A673 (cell line): ENCODE measurements at places on chromosomes 7 and 10.

GRCh38 chr7:103113164-103113563 lies 35.7 kb downstream of the NAPEPLD start:
- H3K27me3 ChIP-seq, result no peaks in the 10 kb centered on the region
- no peaks in the 10 kb centered on the region for H3K4me1 ChIP-seq
- no peak overlapping the region for H3K27ac ChIP-seq
- no peaks in the 10 kb centered on the region for H3K36me3 ChIP-seq
- DNase-seq, result peak; percentile 31
- no peak overlapping the region for H3K4me3 ChIP-seq

GRCh38 chr7:124101173-124101768 lies 68.4 kb upstream of the TMEM229A start:
- H3K27me3 ChIP-seq, result no peaks in the 10 kb centered on the region
- H3K4me1 ChIP-seq, result no peaks in the 10 kb centered on the region
- no peaks in the 10 kb centered on the region for H3K36me3 ChIP-seq
- no peak for DNase-seq
- H3K4me3 ChIP-seq, result no peak overlapping the region

DNA sequence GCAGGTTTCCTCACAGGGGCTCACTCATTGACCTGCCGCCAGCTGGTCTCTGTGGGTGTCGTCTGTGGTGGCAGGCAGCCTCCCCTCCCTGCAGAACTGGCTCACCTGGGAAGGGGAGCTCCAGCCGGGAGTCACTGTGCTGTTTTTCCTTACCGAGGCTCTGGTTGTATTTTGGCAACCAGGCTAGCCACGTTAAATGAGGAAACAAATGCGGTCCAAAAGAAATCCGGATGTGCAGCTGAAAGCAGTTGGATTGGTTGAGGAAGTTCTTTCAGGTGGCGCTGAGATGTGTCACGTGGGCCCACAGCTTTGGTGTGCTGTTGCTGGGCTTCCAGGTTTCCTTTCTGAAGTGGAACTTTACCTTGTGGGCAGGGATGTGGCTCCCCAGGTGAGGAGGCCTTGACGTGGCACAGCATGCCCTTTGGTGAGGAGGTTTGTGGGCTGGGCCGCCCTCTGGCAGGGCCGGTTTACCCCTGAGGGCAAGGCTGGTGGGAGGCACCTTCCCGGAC lies 14.2 kb downstream of the MTURN start:
- no peaks in the 10 kb centered on the region for H3K27me3 ChIP-seq
- H3K4me3 ChIP-seq, result no peak overlapping the region
- no peaks in the 10 kb centered on the region for H3K4me1 ChIP-seq
- no peak for DNase-seq
- H3K27ac ChIP-seq, result no peak overlapping the region

GRCh38 chr7:45665172-45665571 lies 91.0 kb downstream of the ADCY1 start:
- H3K36me3 ChIP-seq, result no peaks in the 10 kb centered on the region
- no peak for DNase-seq
- no peaks in the 10 kb centered on the region for H3K4me1 ChIP-seq
- no peak overlapping the region for H3K4me3 ChIP-seq
- H3K27me3 ChIP-seq, result no peaks in the 10 kb centered on the region

- no peaks in the 10 kb centered on the region for H3K4me1 ChIP-seq
- H3K36me3 ChIP-seq, result no peaks in the 10 kb centered on the region
- DNase-seq, result peak; percentile 94
- H3K4me3 ChIP-seq, result no peak overlapping the region
- H3K27me3 ChIP-seq, result no peaks in the 10 kb centered on the region
These were observed 83.7 kb downstream of the SLC16A9 start for GRCh38 chr10:59625721-59626522.

DNA sequence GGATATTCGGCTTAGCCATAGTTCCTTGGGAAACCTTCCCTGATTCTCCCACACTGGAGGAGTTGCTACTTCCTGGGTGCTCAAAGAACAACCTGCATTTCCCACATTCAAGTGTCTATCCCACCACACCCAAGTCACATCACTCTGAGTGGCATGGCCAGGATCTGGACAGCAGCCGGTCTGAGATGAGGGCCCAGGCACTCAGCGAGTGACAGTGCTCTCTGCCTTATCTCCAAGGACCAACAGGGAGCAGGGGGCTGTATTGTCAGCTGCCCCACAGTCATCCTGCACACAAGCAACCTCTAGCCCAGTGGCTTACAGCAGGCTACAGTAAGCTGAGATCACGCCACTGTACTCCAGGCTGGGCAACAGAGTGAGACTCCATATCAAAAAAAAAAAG lies 16.1 kb upstream of the SLC18A3 start:
- H3K36me3 ChIP-seq, result no peaks in the 10 kb centered on the region
- H3K27ac ChIP-seq, result no peak overlapping the region
- no peaks in the 10 kb centered on the region for H3K4me1 ChIP-seq
- DNase-seq, result no peak
- no peak overlapping the region for H3K4me3 ChIP-seq
- no peaks in the 10 kb centered on the region for H3K27me3 ChIP-seq

GRCh38 chr7:50446542-50446960 lies 3.6 kb downstream of the FIGNL1 start:
- peaks cover 12% of the 10 kb centered on the region for H3K4me1 ChIP-seq
- no peak overlapping the region for H3K27ac ChIP-seq
- peaks cover 33% of the 10 kb centered on the region for H3K36me3 ChIP-seq
- no peak for DNase-seq

- H3K27ac ChIP-seq, result no peak overlapping the region
- H3K4me1 ChIP-seq, result no peaks in the 10 kb centered on the region
- DNase-seq, result no peak
- no peak overlapping the region for H3K4me3 ChIP-seq
- no peaks in the 10 kb centered on the region for H3K36me3 ChIP-seq
These were observed 221.3 kb upstream of the TCERG1L start for GRCh38 chr10:131532745-131533341.

- no peaks in the 10 kb centered on the region for H3K36me3 ChIP-seq
- no peaks in the 10 kb centered on the region for H3K27me3 ChIP-seq
- H3K4me3 ChIP-seq, result no peak overlapping the region
These were observed 71.1 kb upstream of the CUX1 start for GRCh38 chr7:101746314-101746713.

DNA sequence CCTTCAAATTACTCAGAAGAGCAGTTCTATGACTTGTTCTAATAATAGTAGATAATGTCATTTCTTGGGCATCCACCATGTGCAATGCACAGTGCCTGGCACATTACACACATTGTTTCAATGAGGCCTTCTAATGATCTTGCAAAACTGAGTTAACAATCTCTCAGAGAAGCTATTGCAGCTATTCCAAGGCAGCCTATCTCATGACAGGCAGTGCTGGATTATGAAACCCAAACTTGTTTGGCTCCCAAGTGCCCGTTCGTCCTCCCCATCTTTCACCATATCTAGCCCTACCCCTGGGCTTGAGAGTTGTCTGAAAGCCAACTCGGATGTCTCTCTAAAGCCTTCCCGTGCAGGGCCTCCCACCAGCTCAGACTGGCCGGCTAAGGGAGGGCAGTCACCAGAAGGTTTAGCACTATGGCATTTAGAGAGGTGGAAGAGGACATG lies 405.1 kb downstream of the PLXNA4 start:
- H3K4me3 ChIP-seq, result no peak overlapping the region
- peaks cover 32% of the 10 kb centered on the region for H3K27me3 ChIP-seq
- H3K27ac ChIP-seq, result no peak overlapping the region
- DNase-seq, result no peak
- H3K36me3 ChIP-seq, result no peaks in the 10 kb centered on the region

DNA sequence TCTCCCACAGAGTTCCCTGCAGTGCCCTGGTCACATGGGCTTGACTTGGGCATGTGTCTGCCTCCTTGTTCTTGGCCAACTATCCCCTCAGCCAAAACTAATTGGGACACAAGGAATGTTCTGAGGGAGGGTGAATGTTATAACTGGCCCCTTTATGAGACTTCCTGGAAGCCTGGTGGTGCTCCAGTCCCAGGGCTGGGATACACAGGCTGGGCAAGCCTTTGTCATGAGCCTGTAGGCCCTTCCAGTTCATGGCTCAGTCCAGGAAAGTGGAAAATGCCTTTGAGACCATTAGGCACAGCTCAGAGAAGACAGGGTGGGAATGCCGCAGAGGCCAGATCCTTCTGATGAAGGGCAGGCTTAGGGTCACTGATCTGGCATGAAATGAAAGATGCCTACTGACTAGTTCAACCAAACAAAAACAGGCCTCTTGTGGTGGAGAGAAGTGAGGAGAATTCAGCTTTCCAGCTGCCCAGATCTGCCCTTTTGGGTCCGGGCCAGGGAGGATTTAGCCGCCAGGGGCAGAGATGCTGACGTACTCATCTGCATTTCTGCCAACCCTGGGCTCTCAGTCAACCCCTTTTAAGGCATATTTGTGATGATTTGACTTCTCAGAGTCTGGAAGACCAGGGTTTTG lies 961.5 kb downstream of the KCNMA1 start:
- peaks cover 18% of the 10 kb centered on the region for H3K27me3 ChIP-seq
- no peak for DNase-seq
- no peak overlapping the region for H3K27ac ChIP-seq

GRCh38 chr10:89975771-89976170 lies 274.4 kb downstream of the KIF20B start:
- peaks cover 49% of the 10 kb centered on the region for H3K27me3 ChIP-seq
- no peak overlapping the region for H3K4me3 ChIP-seq
- H3K36me3 ChIP-seq, result no peaks in the 10 kb centered on the region
- no peak overlapping the region for H3K27ac ChIP-seq
- no peaks in the 10 kb centered on the region for H3K4me1 ChIP-seq
- no peak for DNase-seq

GRCh38 chr10:18179891-18180290 lies 39.7 kb downstream of the CACNB2 start:
- no peaks in the 10 kb centered on the region for H3K27me3 ChIP-seq
- H3K4me3 ChIP-seq, result peak overlapping the region; percentile 13
- H3K27ac ChIP-seq, result peak overlapping the region; percentile 6
- peak; percentile 61 for DNase-seq
- peaks cover 27% of the 10 kb centered on the region for H3K4me1 ChIP-seq
- peaks cover 20% of the 10 kb centered on the region for H3K36me3 ChIP-seq

DNA sequence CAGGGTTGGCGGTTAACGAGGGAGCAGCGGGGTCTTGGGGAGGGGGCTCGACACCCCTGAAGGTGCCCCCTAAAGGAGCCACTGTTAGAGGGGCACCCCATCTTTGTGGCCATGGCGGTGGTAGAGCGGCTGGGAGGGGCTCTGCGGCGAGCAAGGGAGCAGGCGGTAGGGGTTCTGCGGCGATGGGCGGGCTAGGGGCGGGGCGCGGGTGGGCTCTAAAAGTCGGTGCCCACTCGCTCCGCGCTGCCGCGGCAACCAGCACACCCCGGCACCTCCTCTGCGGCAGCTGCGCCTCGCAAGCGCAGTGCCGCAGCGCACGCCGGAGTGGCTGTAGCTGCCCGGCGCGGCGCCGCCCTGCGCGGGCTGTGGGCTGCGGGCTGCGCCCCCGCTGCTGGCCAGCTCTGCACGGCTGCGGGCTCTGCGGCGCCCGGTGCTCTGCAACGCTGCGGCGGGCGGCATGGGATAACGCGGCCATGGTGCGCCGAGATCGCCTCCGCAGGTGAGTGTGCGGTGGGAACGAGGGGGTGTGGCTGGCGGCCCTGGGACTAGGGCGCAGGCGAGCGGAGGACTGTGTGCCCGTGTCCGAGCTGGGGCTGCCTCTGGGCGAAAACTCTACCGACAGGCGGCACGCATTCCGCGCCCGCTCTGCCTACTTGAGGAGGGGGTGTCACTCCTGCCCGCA lies at the start of gene MEST:
Gene MEST (plus strand): TSS at position 245 of the 682 bp plus-strand sequence. CDS start 229 bp downstream, at position 474.
- H3K4me3 ChIP-seq, result peak within 1 kb of the TSS; percentile 56
- DNase-seq, result peak; percentile 65
- peaks cover 3% of the 10 kb centered on the region for H3K4me1 ChIP-seq
- no peaks in the 10 kb centered on the region for H3K36me3 ChIP-seq
- H3K27me3 ChIP-seq, result no peaks in the 10 kb centered on the region

GRCh38 chr7:115953592-115954255 lies 76.8 kb downstream of the TFEC start:
- H3K27ac ChIP-seq, result no peak overlapping the region
- no peak overlapping the region for H3K4me3 ChIP-seq
- no peak for DNase-seq
- H3K4me1 ChIP-seq, result no peaks in the 10 kb centered on the region
- no peaks in the 10 kb centered on the region for H3K27me3 ChIP-seq
- no peaks in the 10 kb centered on the region for H3K36me3 ChIP-seq

DNA sequence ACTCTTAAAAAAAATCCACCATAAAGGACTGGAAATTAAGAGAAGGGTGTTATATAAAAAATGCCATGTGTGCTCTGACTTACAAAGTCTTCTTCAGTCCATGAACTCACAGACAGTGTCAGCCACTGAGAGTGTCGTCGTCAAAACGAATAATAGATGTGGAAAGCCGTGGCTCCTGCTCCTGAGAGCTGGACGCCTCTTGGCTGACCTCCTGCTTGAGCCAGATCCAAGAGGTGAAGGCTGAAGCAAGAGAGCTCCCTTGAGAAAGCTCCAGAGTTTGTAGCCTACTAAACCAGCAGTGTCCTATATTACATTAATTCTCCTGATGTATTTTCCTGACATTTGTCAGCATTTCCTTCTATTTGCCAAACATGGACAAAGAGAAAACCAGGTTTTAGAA lies 234.3 kb upstream of the C7orf33 start:
- no peak for DNase-seq
- no peak overlapping the region for H3K4me3 ChIP-seq
- H3K27ac ChIP-seq, result no peak overlapping the region
- H3K4me1 ChIP-seq, result no peaks in the 10 kb centered on the region
- no peaks in the 10 kb centered on the region for H3K27me3 ChIP-seq
- H3K36me3 ChIP-seq, result no peaks in the 10 kb centered on the region

GRCh38 chr7:8271960-8272359 lies 10.0 kb upstream of the ICA1 start:
- H3K4me1 ChIP-seq, result no peaks in the 10 kb centered on the region
- no peaks in the 10 kb centered on the region for H3K36me3 ChIP-seq
- H3K27ac ChIP-seq, result no peak overlapping the region
- H3K4me3 ChIP-seq, result no peak overlapping the region
- no peak for DNase-seq

GRCh38 chr7:94380264-94380663 lies 14.4 kb upstream of the COL1A2 start:
- no peak for DNase-seq
- H3K4me1 ChIP-seq, result peaks cover 24% of the 10 kb centered on the region
- no peaks in the 10 kb centered on the region for H3K27me3 ChIP-seq
- no peak overlapping the region for H3K4me3 ChIP-seq

DNA sequence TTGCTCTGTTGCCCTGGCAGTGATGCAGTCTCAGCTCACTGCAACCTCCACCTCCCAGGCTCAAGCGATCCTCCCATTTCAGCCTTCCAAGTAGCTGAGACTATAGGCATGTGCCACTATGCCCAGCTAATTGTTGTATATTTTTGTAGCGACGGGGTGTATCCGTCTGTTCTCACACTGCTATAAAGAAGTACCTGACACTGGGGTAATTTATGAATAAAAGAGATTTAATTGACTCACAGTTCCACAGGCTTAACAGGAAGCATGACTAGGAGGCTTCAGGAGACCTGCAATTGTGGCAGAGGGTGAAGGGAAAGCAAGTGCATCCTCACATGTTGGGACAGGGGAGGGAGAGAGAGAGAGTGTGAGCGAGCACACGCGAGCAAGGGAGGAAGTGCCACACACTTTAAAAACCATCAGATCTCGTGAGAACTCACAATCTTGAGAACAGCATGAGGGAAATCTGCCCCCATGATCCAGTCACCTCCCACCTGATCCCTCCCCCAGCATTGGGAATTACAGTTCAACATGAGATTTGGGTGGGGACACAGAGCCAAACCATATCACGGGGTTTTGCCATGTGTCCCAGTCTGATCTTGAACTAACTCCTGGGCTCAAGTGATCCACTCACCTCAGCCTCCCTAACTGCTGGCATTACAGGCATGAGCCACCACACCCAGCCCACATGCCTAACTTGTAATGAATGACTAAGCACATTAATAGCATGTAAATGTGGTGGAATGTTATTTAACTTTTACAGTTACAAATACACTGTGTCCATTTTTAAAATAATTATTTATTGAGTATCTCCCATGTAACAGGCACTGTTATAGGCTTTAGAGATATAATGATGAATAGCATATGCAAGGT lies 65.5 kb downstream of the RALA start:
- peaks cover 5% of the 10 kb centered on the region for H3K4me1 ChIP-seq
- no peak overlapping the region for H3K4me3 ChIP-seq
- H3K27me3 ChIP-seq, result no peaks in the 10 kb centered on the region
- DNase-seq, result no peak
